ENCODE measurements at places on chromosomes 1 and 21.
A peak's percentile ranks its signal among the peaks of the same experiment; 100 is the strongest.

DNA sequence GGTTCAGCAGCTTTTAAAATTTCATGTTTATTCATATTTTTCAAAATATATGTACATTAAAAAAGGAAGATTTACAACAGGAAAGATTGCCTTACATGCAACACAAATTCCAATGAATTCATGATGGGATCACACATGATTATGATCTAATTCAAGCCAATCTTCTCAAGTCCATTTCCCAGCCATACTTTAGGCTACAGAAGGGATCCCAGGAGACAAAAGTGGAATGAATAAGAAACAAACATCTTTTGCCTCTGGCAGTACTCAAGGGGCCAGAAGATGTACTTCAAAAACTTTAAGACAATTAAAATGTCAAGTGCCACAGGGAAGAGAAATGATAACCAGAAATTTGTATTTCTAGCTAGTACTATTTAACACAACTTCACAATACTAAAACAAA lies 10.2 kb upstream of the SH2D5 start:
- no peak for DNase-seq

DNA sequence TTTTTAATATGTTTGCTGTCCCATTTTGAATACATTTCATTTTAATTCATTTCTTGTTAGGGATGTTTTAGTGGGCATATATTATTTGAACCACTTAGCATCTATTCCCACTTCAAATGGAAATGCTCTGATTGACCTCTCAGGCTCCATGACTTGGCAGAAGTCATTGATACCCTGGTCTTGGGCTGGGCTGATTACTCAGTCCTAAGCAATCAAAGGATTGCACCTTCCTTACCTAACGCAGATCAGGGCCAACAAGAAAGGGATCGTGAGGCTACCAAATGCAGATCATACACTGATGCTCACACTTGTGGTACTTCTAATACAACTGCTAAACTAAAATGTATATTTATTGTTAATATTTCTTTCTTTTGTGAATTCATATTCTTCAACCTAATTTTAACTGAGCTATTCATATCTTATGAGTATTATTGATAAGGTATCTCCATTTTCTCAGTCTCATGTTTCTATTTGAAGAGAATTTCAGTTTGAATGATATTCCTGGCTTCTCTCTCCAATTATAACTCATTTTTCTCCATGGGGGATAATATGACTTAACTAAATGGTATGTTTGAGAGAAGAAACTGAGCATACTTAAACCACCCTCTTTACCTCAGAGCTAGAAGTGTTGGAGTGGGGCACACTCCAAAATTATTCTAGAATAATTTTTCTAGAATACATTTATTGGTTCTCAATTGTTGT lies 615.5 kb upstream of the ADAMTS5 start:
- DNase-seq = no peak

DNA sequence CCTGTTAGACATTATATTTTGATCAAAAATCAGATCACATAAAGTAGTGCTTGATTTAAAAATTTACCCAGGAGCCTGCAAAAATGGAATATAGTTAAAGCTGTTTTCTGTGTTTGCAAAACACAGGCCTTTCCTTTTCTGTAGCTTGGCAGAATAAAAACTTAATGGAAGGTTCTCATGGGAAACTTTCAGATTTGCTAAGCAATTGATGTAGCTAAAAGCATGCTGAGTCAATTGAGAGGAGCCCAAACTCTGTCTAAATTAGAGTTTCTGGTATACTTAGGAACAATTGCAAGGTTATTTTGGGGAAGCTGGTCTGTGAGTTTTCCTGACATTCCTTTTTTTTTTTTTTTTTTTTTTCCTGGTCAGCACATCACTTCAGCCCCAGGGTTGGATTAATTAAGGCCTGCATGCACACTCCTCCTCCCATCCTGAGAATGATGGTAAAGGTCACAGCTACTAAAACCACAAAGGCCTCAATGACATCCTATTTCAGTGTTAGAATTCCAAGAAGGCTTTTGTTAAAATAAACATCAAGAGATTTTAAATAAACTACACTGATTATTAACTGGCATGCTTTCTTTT lies 608.7 kb downstream of the PLPP3 start:
- DNase-seq = no peak

DNA sequence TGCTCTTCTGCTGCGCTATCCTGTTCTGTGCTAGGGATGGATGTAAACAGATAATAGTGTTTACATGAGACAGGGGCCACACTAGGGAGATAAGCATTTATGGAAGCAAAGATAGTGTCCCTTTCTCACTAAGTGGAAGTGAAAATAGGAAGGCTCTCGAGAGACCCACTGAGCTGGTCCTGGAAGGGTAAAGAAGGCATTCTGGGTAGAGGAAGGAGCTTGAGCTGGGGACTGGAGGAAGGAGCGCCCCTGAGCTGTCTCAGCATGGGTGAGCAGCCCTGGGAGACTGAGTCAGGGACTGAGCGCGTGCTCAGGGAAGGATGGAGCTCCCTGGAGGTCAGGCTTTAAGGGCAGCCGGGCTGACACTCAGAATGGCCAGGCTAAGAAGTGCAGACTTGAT lies 93.3 kb downstream of the IGSF21 start:
- DNase-seq = no peak

- no peak for DNase-seq
Observed at GRCh38 chr1:179549368-179549700, 26.4 kb downstream of the NPHS2 start.

- DNase-seq = no peak
Observed at GRCh38 chr1:98103617-98104285, 182.9 kb upstream of the DPYD start.

GRCh38 chr1:84708031-84708430 lies 17.8 kb upstream of the SSX2IP start:
- DNase-seq = no peak

GRCh38 chr1:30929135-30929889 lies 20.8 kb upstream of the SDC3 start:
- peak; percentile 81 for DNase-seq

- DNase-seq = no peak
Observed at GRCh38 chr1:108055387-108055786, 90.4 kb upstream of the VAV3 start.

GRCh38 chr1:158716335-158716734 lies 4.2 kb downstream of the OR6K3 start:
- no peak for DNase-seq

DNA sequence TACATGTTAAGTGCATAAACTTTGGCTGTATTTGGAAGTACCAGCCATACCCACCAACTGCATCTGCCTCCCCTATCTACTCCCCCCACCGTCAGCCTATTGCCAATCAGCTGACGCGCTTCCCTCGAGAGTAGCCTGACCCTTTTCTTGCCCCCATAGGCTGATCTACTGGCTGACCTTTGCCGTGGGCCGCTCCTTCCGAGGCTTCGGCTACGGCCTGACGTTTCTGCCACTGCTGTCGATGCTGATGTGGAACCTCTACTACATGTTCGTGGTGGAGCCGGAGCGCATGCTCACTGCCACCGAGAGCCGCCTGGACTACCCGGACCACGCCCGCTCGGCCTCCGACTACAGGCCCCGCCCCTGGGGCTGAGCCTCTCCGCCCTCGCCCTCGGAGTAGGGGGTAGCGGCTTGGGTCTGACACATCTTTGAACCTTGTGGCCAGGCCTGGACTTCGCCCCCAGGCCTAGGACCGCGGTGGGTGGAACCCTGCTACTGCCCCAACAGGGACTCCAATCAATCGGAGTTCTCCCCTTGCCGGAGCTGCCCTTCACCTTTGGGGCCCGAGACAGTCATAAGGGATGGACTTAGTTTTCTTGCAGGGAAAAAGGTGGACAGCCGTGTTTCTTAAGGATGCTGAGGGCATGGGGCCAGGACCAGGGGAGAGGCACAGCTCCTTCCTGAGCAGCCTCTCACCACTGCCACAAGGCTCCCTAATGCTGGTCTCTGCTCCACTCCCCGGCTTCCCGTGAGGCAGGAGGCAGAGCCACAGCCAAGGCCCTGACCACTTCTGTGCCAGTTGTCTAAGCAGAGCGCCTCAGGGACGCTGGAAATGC lies 4.0 kb downstream of the GLMP start:
- peak; percentile 68 for DNase-seq

GRCh38 chr1:162565460-162565859 lies 3.9 kb downstream of the UAP1 start:
- no peak for DNase-seq

- DNase-seq = peak; percentile 93
Observed at GRCh38 chr1:145977486-145978470, 13.3 kb downstream of the POLR3GL start.

DNA sequence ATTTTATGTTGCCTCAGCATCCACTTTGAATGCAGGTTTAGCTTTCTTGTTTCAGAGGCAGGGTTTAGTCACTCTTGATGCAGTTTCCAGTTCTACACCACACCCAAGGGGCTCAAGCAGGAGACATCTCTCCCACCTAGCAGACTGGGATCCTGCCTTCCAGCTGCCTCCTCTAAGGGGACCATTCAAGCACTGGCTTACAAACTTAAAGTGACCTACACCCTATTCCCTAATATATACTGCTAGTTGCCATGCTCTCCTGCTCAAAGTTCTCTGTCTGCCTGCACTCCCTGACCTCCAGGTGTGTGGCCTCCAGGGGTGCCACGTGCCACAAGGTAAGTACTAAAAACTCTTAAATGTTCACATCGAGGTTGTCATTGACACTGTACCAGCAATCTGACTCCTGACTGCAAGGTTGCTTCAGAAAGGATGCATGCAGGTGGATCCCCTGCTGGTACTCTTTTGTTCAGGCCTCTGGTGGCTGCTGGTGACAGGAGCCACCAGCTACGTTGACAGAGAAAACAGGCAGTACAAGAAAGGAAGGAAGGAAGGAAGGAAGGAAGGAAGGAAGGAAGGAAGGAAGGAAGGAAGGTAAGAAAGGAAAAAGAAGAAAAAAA lies 185.9 kb downstream of the COQ8A start:
- DNase-seq = no peak

DNA sequence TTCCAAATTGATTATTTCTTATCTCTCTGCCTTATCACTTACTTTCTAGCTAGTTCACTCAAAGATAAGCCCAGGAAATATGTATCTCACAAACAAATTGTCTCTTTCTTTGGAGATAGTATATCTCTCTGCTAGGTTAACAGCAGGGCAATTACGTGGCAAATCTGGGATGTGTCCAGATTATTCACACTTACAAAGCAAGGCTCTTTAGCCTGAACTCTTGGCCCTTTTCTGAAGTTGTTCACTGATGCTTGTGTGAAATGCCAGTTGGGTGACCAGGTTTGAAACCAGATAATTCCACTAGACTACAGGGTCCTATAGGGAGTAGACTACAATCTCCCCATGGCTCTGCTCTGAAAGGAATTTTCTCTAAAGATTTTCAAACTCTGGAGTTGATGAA lies 30.8 kb upstream of the FAM78B start:
- DNase-seq = no peak

GRCh38 chr1:90973897-90974798 lies 47.7 kb downstream of the ZNF644 start:
- DNase-seq = no peak

- no peak for DNase-seq
Observed at GRCh38 chr1:66919828-66920227, 4.8 kb downstream of the DNAI4 start.

- DNase-seq = no peak
Observed at GRCh38 chr21:43894206-43894577, 29.2 kb downstream of the AGPAT3 start.

DNA sequence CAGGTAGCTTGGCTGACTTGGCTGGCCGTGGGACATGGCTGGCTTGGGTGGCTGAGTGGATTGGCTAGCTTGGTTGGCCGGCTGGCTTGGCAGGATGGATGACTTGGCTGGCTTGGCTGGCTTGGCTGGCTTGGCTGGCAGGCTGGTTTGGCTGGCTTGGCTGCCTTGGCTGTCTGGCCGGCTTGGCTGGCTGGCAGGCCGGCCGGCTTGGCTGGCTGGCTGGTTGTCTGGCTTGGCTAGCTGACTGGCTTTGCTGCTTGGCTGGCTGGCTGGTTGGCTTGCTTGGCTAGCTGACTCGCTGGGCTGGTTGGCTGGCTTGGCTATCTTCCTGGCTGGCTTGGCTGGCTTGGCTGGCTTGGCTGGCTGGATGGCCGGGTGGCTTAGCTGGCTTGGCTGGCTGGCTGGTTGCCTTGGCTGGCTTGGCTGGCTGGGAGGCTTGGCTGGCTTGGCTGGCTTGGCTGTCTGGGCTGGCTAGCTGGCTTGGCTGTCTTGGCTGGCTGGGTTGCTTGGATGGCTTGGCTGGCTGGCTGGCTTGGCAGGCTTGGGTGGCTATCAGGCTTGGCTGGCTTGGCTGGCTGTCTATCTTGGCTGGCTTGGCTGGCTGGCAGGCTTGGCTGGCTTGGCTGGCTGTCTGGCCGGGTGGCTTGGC lies 129.7 kb upstream of the FAM72C start:
- DNase-seq = no peak
